CD4-positive, alpha-beta T cell treated with Interleukin-17A for 1 hour (primary cell): ENCODE measurements at places on chromosomes 7 and 10.

GRCh38 chr7:99191869-99192596, 15.9 kb downstream of the KPNA7 start:
- DNase-seq, result no peak

DNA sequence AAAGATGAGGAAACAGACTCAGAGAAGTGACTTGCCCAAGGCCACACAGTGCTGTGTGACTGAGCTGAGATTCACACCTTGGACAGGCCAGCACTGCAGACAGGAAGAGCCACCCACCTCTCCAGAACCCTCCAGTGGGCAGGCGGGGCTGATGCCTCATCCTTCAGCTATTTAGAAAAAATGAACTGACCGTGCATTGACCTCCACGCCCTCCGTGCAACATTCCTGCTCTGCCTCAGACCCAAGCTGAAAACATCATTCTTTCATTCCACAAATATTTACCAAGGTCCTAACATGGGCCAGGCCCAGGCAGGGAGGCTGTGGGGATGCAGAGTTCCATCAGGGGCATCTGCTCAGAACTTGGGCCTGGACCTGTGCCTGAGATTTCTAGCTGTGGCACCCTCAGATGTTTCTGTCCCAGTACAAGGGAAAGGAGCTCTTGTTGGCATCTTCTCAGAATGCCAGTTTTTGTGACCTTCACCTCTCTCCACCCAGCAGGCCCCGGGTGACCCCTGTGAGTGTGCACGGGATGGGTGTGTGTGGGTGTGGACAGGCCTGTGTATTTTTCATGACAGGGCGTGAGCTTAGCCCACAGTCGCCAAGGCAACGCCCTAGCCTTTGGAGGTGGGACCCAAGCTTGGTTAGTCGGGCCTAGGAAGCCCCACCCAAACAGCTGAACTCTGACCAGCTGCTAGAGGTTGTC, 6.5 kb downstream of the VSIR start:
- peak; percentile 65 for DNase-seq

GRCh38 chr7:90530263-90530662, 60.8 kb downstream of the PTTG1IP2 start:
- no peak for DNase-seq

GRCh38 chr10:84416245-84416555, 87.8 kb downstream of the CCSER2 start:
- no peak for DNase-seq

GRCh38 chr10:48549236-48549635, 55.6 kb downstream of the ARHGAP22 start:
- DNase-seq, result no peak

GRCh38 chr10:11578802-11579255, 32.6 kb downstream of the USP6NL start:
- no peak for DNase-seq

DNA sequence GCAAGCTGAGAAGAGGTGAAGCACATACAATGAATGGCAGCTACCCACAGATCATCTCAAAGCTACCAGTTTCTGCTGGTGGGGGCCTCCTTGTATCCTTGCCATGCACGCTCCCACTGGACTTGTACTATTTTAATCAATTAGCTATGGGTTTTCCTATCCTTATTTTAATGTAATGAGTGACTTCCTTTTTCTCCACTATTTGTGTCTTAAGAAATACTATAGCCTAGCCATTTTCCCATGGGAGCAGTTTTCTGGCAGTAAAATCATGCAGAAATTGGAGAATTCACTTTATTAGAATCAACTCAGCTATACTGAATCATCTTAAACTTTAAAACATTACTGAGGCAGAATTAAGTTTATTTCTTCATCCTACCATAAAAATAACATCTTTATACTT, 73.5 kb downstream of the CTNNA3 start:
- no peak for DNase-seq

DNA sequence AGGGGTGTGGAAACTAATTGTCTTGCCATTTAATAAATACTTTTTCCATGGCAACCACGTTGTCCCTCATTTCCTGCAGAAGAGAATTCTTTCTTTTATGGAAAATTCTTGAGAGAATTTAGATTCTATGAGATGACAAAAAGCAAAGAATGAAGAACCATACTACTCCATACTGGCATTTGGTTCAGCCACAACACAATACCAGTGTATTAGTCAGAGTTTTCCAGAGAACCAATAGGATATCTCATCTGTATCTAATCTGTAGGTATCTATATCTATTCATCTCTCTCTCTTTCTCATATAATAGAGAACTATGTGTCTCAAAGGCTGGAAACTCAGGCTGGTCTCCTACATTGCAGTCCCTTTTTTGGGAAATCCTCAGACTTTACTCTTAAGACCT, 44.6 kb upstream of the NAMPT start:
- no peak for DNase-seq

DNA sequence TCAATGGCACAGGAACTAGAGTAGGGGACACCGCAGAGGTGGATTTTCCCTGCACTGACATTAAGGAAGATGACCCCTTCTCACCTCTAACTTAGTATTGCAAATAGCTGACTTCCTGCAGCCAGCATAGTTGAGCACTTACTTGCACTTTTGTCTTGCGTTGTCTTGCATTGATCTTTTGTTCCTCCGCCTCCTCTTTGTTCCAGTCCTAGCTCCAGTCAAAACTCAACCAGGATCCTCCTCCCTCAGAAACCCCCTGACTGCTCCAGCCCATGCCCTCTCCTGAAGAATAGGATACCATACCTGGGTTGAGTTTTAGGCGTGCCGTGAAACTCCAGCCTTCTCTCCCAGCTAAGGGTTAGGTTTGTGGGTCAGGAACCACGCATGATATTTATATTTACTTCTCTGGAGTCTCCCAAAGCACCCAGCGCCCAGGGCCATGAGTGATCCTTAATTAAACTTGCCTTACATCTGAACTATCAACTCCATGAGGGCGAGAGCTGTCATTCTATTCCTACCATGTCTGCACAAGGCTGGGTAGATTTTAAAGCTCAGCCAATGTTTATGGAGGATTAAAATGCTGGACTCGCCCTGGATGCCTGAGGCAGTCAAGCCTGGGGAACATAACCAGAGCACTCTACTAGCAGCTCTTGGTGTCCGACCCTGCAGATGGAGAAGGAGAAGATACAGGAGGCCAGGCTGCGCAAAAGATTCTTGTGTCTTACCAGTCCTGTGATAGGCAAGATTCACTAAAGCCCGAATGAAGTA, 14.1 kb downstream of the ZNF467 start:
- no peak for DNase-seq

GRCh38 chr7:36623247-36623646, 101.0 kb downstream of the AOAH start:
- no peak for DNase-seq

DNA sequence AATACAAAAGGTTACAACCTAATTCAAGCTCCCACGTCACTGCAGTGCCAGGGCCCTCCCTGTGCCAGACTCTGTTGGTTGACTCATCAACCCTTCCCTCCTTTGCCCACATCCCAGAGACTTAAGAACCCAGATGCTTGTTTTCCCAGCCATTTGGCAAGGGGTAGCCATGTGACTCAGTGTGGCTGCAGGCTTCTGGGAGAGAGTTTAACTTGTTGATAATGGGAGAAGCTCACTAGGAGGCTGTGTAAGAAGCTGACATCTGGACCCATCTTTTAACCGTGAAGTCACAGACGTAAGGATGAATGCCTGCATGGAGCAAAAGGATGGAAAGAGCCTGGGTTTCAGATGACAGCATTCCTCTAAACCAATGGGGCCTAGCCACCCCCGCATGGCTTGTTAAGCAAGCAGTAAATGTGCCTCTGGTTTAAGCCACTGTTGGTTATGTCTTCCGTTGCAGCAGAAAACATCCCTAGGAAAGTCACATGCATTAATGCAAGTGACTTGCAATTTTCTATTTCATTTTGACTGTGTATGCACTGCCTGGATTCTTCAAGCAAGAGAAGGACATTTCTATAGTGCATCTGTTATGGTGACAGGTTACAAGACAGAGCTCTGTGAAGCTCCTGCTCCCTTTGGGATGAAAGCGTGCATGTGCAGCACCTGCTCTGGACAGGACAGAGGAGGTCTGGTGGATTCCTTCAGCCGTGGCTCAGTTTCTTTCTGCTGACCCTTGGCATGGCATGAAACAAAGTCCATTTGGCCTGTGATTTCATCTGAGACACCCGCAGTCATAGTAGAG, 57.5 kb upstream of the CREB5 start:
- DNase-seq, result no peak

DNA sequence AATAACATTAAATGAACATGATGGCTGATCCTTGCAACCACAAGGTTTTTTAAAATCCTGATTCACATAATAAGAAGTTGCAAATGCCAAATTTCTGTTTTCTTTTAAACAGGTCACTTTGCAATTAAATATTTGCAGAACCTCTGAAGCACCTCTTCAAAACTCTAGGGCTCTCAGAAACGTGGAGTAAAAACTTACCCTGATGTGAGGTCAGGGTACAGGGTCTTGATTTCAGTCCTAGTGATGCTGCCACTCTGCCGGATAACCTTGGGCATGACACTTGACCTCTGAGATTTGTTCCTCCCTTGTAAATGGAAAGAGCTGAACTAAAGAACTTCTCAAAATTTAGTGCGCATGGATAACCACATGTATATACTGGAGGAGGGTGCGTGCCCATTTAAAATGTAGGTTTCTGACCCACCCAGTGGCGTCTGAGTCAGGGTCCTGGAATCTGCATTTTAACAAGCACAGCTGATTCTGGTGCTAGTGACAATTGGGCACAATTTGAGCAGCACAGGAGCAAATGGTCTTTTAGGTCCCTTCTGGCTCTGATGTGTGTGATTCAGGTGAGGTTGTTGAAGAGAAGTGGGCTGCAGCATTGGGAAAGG, 35.5 kb upstream of the TNPO3 start:
- DNase-seq, result no peak

- no peak for DNase-seq
Observed at GRCh38 chr7:99860281-99861127, 16.3 kb downstream of the OR2AE1 start.

DNA sequence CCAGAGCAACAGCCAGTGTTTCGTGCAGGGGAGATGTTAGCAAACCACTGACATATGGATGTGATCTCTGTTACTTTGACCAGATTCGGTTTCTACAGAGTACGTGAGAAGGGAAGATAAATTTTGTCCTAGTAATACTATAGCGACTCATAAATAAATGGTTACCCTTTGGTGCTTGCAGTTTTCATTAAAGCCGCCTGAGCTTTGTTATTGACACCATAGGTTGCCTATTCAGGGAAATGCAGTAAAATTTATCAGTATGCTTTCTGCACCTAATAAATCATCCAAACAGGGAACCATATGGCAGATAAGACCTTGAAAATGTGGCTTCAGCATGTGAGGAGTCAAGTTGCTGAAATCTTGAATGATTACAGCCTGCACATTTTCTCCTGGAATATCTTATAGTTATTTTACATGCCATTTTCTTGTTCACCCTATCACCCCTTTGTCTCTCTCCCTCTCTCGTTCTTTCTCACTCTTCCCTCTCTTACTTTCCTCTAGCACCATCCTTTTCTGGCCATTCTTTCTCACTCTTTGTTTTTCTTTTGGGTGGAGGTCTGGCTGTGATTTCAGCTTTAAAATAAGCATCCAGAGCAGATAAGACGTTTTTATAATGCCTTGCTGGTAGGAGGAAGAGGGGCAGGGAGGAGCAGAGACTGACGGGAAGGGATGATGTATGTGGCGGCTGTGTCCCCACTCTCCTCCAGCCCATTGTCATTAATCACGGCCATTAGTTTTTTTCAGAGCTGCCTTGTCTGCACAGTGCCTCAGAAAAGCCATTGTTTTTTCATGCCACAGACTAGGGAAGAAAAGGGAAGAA, 182.5 kb downstream of the LRMDA start:
- DNase-seq, result no peak

DNA sequence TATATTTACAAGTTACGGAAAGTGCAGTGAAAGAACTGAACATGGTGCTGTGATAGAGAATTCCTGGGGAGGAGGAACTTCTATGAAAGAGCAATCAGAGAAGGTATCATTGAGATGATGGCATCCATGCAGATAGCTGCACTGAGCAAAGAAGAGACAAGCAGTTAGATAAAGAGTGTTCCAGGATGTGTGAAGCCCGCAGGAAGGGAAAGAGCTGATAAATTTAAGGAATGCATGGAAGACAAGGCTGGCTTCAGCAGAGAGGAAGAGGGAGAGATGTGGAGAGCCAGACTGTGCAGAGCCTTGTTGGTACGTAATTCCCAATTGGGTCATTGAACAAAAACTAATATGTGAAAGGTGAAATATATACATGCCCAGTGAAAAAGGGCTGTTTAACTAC, 538.9 kb downstream of the INHBA start:
- DNase-seq, result no peak

DNA sequence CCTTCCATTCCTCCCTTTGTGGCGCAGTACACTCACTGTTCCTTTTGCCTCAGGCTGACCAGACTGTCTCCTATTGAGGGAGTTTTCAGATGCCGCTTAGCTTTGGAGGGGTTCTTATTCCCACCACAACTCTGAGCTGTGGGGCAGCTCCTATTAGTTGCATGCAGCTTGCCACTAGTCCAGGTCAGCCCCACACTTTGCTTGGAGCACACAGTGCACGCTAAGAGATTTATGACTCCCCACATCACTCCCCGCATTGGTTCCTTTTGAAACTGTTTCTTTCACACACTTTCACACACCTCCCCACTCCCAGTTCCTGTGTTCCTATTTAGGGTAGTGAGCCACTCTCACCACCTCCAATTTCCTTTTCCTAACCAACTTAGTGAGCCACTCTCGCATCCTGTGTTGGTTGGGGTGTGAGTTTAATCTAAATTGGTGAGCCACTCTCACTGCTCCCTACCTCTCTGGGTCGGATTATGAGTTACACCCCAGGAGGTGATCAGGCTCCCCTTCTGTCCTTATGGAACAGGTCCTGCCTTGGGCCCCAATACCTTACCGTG, 10.4 kb upstream of the ZNF485 start:
- DNase-seq, result peak; percentile 35

DNA sequence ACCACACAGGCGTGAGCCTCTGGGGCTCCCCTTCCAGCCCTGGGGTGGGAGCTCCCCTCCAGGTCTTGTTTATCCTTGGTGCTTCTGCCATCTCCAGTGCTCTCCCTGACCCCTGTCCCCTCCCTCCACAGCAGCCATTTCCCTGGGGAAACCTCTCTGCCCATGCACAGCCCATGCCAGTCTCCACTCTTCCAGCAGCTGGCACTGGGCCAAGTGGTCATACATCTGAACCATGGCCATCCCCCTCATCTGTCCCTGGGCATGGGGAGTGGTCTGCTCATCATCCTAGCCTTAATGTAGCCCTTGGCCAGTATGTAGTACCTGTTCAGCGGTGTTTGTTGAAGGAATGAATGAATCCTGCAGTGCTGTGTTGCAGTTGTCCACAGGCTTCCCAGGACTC, 172.4 kb upstream of the ZNF32 start:
- no peak for DNase-seq

- DNase-seq, result no peak
Observed at GRCh38 chr10:77841711-77842375, 84.7 kb downstream of the DLG5 start.

GRCh38 chr7:29609162-29610037, 45.8 kb downstream of the PRR15 start:
- no peak for DNase-seq

- peak; percentile 16 for DNase-seq
Observed at GRCh38 chr10:57338823-57339558, 928.7 kb downstream of the IPMK start.

DNA sequence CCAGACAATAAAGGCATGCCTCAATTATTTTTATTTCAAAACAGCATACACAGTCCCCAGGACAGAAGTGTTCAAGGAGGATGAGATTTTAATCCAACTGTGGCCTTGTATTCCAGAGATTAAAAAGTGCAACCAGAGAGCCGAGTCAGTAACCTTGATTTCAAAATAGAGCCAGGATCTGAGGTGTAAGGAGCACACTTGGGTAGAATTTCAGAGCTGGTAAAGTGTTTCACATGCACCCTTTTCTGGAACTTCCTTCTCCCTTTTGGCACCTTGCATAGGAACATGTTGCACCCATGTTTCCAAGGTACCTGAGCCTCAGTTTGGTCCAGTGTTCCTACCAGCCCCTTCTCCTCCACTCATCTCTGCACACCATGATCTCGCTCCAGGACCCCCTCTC, 225.1 kb downstream of the TRIL start:
- DNase-seq, result no peak
